ENCODE measurements at places on chromosomes 5 and 9.

DNA sequence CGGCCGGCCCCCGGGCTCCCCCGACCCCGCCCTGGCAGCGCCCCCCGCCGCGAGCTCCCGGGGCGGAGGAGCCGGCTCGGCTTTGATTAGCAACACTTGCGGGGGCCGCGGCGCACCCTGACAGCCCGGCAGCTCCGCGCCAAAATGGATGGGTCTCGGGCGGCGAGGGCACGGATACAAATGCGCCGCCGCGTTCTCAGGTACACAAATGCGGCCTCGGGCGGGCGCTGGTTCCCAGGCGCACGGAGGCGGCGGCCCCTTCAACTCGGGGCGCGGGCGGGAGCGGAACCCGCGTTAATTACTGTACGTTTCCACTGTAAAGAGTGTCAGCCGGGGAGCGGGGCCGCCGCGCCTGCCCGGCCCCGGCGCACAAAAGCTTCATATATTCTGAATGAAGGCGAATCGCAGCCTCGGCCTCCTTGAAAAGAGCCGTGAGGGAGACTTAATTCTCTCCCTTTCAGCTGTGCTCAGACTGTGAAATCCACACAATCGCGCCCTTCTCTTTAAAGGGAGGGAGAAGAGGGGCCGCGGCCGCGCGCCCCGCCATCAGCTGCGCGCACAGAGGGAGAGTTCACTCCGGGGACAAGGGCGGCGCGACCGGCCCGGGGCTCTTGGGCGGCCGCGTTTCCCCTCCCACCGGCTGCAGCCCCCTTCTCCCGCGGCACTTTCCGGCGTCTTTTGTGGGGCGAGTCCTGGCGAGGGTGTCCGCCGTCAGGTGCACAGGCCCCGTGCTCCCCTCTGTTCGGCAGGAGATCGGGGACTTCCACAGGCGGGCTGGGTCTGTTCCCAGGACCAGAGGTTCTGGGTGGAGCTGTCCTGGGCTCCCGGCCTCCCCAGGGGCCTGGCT, 27.0 kb downstream of the MSX2 start:
- DNase-seq, result no peak

DNA sequence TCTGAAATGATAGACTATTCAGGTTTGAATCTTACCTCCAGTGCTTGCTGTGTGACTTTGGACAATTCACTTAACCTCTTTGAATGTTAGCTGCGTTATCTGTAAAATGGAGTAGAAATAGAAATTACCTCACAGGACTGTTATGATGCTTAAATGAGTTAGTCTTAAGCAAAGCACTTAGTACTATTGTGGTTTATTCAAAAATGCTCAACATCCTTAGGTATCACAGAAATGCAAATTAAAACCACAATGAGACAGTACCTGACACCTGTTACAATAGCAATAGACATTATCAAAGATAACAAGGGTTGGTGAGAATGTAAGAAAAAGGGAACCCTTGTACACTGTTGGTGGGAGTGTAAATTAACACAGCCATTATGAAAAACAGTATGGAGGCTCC, 77.6 kb upstream of the FREM1 start:
- no peak for DNase-seq

DNA sequence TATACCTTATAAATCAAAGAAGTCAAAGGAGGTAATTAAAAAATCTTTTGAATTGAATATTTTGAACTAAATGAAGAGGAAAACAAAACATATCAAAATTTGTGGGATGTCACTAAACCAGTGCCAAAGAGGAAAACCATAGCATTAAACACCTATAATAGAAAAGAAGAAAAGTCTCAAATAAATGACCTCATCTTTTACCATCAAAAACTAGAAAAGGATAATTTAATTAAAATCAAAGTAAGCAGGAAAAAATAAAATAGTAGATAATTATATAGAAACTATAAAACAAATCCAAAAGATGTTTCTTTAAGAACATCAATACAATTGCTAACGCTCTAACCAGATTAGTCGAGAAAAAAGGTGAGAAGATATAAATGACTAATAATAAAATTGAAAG, 47.8 kb downstream of the LPAR1 start:
- DNase-seq, result no peak

GRCh38 chr5:37557734-37558293, 178.7 kb downstream of the WDR70 start:
- DNase-seq, result no peak

- DNase-seq, result no peak
Observed at GRCh38 chr9:126295082-126295477, 31.5 kb upstream of the MVB12B start.

DNA sequence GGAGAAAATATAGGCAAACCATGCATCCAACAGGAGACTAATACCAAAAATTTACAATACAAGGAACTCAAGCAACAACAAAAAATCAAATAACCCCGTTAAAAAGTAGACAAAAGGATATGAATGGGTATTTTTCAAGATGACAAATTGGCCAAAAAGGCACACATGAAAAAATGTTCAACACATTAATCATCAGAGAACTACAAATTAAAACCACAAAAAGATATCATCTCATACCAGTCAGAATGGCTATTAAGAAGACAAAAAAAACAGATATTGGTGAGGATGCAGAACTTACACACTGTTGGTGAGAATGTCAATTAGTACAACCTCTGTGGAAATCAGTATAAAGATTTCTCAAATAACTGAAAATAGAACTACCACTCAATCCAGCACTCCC, 35.0 kb downstream of the TEX10 start:
- DNase-seq, result no peak

DNA sequence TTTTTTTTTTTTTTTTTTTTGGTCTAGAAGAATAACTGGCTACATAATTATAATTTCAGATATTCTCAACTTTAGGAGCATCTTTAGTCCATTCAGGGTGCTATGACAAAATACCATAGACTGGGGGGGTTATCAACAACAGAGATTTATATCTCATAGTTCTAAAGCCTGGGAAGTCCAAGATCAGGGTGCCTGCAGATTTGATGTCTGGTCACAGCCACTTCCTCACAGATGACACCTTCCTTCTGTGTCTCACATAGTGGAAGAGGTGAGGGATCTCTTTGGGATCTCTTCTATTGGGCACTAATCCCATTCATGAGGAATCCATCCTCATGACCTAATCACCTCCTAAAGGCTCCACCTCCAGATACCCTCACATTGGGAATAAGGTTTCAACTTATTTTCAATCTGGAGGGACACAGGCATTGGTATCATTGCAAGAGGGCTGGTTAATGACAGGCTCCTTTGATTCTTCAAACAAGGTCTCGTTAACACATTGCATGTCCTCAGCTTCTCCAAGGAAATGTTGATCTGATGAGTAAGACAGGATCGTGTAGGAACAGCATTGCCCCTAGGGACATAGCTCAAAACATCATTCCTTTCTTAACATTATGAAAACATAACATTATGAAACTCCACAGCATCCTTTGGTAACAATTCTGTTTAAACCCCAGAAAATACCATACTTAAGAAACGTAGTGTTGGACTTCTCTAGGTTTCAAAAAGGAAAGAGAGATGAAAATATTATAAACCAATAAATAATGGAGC, 372.4 kb downstream of the SEMA5A start:
- DNase-seq, result no peak

GRCh38 chr5:41793141-41793770, 77.0 kb downstream of the OXCT1 start:
- no peak for DNase-seq

DNA sequence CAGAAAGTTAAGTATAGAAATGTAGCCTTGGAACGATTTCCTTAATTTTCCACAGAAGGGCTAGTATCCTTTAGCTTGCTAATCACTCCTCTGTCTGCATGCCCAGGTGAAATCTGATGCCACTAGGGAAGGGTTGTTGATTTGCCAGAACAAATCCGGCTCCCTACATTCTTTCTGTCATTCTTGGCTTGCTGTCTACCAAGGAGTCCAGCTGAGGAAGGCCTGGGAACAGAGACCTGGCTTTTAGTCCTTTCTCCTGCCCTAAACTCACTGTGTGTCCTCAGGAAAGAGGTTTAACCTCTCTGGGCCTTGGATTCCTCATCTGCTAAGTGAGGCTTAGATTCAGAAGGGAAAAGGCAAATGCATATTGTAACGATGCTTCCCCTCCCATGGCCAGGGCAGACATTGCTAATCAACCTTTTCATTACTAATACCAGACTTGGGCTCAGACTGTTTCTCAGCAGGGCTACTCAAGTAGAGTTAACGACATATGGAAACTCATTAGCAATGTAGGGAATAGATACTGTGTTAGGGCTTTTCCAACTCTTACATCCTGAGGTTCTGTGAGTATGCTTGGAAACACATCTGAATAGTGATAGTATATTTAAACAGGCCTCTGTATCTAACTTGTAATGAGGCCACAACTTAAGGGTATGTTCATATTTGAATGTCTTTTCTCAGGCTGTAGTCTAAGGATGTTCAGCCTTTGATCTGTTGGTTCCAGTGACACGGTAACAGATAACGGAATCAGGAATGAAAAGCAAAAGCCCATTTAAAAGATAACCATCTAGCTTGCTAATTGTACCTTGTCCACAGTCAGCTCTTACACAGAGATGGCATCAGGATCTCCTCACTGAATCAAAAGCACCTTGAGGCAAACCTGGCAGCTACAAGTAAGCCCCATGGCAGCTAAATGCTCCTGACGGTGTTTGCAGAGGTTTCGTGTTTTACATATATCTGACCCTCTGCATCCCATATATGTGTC, 4.1 kb downstream of the GALNT10 start:
- no peak for DNase-seq

GRCh38 chr9:97802276-97802675, 50.8 kb upstream of the FOXE1 start:
- DNase-seq, result no peak

DNA sequence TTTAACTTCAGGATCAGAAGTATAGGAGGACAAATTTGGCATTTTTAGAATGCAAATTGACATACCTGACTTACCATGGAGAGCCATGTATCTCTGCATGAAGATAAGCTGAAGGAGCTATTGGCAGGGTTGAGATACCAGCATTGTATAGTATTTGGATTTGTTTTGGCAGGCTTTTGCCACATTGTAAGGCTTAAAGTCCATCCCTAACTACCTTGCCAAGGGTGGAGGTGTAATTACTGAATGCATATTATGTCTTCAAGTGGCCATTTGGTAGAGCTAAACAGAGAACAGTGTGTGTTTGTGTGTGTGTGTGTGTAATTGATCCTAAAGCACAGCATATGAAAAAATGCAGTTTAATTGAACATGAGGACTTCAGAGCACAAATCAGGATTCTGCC, 324.7 kb downstream of the FAM170A start:
- DNase-seq, result no peak

DNA sequence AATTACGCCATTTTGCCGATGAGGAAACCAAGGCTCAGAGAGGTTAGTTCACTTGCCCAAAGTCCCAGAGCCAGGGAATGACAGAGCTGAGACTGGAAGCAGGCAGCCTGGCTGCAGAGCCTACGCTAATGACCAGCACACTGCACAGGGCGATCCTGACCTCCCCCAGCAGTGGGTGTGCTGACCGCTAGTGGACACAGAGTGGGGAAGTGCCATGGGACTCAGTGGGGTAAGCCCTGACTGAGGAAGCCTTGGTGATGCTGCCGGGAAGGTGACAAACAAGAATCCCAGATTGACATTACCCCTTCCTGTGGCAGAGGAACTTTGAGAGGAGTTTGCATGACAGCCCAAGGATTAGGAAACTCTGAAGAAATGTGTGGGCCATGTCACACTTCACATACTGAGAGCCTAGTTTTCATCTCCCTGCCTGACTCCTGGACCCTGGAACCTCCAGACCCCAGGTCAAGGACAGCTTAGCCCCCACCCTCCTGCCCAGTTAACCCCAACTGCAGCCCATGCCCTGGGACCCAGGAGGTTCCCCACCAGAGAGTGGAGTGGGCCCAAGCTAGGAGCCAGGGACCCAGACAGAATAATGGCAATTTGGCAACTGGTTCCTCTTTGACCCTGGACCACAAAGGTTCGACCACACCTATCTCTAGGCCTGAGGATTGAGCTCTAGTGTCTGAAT, 19.7 kb upstream of the CSF1R start:
- no peak for DNase-seq

DNA sequence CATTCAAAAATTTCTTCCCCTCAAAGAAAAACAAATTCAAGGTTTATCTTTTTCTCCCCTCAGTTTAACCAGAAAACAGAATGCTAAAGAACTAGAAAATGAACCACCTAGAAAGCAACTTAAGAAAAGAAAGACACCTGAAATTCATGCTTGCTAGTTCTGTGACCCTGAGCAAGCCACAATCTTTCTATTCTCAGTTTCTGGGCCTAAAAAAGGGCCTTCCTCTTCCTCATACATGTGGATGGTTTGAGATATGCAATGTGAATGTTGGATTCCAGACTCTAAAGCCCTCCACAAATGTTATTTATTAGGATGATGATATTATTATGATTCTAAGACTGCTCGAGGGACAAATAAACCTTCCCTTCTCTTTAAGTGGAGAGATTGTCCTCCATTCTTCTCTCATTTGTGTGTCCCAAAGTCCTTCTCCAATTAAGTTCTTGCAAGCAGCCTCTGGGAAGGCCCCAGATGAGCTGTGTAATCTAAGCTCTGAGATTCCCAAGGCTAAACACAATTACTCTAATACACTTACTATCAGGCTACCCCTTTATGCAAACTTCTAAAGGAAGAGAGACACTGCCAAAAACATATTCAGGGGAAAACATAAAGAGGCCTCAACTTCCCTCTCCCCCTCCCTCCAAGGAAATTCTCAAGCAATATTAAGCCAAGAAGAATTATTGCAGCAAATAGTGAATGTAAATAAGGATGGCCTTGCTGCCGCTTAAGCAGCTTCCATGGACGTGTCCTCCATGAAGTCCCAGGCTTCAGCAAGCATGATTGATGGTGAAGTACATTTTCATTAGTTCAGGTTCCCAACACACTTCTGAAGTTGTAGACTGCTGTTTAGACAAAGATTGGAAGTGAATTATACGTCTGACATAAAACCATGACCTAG, 80.2 kb downstream of the PRKACG start:
- no peak for DNase-seq

DNA sequence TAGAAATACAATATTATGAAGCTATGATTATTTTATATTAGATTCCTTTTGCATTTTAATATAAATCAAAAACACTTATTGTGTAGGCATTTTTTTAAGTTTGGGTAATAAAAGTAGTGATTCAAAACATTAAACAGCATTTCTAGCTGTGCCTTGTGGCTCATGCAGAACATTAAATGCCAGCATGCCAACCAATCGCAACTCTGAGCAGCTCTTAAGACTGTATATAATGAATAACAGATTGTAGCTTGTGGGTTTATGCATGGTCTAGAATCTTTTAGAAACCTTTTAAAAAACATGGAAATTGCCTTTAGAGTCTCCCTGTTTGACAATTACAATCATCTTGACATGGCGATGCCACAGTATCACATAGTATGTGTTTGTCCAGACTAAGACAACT, 903.8 kb downstream of the EFNA5 start:
- no peak for DNase-seq

DNA sequence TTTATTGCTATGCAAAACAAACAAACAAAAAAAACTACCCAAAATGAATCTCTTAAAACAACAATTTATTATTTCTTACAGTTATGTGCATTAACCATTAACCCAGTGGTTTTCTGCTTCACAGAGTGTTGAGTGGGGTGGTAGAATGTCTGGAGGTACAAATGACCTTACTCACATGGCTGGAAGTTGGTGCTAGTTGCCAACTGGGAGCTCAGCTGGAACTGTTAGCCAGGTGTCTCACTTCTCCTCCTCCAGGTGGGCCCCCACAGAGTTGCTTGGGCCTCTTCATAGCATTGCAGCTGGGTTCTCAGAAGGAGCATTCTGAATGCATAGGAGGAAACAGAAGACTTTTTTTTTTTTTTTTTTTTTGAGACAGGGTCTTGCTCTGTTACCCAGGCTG, 10.5 kb upstream of the B4GALT1 start:
- DNase-seq, result no peak
